ENCODE measurements at places on chromosomes 3 and 15.

GRCh38 chr15:82100111-82100929 is 54.5 kb upstream of the MEX3B start:
- DNase-seq = no peak

- DNase-seq = no peak
These were observed 49.7 kb upstream of the DPH6 start for GRCh38 chr15:35595656-35596055.

- DNase-seq = no peak
These were observed 3.2 kb upstream of the SIAH2 start for GRCh38 chr3:150765949-150766720.

DNA sequence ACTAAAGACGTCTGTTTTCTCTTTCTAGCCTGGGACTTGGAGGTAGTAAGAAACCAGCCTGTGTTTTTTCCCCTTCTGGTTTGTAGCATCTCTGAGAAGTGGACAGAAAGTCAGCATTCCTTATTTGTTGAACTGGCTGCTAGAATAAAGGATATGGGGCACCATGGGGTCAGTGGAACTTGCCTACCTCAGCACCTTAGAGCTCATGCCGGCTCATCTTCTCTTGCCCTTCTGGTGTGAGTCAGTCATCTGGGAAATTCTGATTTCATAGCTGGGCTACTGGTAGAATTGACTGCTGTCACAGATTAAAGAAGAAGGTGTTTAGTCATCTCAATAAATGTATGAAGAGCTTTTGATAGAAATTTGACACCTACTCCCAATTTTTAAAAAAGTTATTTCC is 202.7 kb upstream of the TOPAZ1 start:
- DNase-seq = no peak

GRCh38 chr3:178851564-178851963 is 220.0 kb downstream of the ZMAT3 start:
- DNase-seq = no peak

DNA sequence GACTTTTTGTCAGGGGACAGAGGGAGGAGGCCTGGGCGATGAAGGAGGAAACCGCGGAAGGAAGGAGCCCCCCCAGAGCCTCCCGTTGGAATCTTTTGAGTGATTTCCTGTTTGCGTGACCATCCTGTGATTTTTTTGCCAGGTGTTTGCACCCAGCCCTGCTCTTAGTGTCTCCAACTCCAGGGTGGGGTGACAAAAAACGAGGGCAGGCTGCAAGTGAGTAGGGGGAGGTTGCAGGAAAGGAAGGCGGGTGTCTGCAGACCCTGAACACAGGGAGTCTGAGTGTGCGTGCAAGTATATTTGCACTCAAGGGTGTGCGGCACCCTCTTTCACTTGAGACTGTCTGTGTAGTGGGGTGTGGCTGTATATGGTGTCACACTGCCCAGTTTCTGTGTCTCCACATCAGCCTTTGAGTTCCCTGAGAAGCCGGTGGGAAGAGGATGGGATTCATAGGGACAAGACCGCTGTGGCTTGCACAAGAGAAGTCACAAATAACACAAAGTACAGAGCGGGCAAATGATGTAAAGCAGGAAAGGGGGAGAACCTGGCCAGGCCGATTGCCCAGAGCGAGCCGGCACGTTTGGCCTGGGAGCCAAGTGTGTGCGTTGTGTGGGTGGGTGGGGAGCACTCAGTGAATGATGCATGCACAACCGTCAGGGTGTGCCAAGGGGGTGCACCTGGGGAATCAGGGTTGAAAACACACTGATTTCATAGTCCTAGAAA is 6.6 kb downstream of the ISLR2 start:
- DNase-seq = no peak

DNA sequence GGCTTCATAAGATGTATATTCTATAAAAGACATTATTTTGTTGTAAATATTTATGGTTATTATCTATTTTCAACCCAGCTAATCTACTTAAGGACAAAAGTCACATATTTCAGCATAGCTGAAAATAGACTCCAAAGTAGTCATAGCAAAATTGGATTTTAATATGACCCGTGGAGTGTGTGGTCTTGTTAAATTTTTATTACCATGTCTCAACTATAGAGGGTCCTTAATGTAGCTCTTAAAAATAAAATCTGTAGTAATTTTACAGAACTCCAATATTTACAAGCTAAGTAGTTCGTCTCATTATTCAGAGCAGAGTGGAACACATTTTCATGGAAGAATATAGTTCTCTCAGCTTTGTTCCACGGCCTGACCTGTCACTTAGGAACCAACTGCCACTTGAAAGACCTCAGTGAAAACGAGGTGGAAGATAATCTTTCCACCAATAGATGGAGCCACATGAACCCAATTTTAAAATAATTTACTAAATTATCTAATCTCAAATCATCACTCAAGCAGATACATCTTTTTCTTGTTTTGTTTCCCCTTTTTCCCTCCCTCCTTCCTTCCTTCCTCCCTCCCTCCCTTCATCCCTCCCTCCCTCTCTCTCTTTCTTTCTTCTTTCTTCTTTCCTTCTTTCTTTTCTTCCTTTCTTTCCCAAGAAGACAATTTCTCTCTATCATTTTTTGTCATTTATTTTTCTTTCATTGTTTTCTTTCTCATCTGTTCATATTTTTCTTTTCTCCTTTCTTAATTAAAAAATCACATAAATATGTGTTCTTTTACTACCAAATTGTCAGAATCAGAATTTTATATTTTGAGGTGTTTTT is 97.2 kb downstream of the CLDN1 start:
- DNase-seq = no peak
